ENCODE measurements at places on chromosomes 11 and 22.
A peak's percentile ranks its signal among the peaks of the same experiment; 100 is the strongest.

DNA sequence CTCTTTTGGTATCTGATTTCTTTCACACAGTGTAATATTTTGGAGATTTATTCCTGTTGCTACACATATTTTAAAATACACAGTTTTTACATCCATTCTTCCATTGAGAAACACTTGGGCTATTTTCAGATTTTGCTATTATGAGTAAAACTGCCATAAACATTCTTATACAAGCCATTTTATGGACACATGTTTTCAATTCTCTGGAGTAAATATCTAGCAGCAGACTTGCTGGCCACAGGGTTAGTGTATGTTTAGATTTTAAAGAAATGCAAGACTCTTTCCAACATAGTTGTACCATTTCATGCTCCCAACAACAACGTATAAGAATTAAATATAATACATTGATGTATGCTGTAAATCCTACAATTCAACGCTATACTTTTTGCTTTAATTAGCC is 360.8 kb upstream of the PITPNB start:
- H3K36me3 ChIP-seq, result 0 out of 2 replicates have a peak, but pooled peaks cover 4% of the 10 kb centered on the region
- H3K27me3 ChIP-seq, result no peaks in the 10 kb centered on the region
- no peak overlapping the region for H3K4me3 ChIP-seq
- H3K4me1 ChIP-seq, result peaks cover 25% of the 10 kb centered on the region

- H3K27ac ChIP-seq, result peak overlapping the region; percentile 79
- no peaks in the 10 kb centered on the region for H3K27me3 ChIP-seq
- H3K4me1 ChIP-seq, result peaks cover 4% of the 10 kb centered on the region
- no peak for DNase-seq
- H3K36me3 ChIP-seq, result no peaks in the 10 kb centered on the region
These were observed 789 bp upstream of the POLA2 start for GRCh38 chr11:65260756-65261590.

DNA sequence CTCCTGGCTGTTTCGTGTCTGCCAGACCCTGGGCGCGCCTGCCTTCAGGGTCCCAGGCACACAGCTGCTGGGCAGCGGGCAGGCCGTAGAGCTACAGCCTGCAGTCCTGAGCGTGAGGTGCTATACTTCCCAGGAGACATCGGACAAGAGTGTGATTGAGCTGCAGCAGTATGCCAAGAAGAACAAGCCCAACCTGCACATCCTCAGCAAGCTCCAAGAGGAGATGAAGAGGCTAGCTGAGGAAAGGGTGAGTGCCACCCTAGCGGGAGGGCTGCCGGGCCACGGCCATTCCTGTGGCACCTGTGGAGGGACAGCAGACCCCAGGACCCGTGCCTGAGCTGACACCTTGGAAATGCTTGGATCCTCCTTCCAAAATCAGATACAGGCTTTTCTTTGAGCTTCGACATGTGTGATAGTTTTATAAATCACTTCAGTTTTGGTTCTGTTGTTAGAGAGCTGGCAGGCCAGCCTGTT is 7.1 kb upstream of the RANBP1 start:
- H3K36me3 ChIP-seq, result peaks cover 12% of the 10 kb centered on the region
- H3K4me3 ChIP-seq, result no peak overlapping the region
- no peak for DNase-seq
- no peaks in the 10 kb centered on the region for H3K27me3 ChIP-seq

DNA sequence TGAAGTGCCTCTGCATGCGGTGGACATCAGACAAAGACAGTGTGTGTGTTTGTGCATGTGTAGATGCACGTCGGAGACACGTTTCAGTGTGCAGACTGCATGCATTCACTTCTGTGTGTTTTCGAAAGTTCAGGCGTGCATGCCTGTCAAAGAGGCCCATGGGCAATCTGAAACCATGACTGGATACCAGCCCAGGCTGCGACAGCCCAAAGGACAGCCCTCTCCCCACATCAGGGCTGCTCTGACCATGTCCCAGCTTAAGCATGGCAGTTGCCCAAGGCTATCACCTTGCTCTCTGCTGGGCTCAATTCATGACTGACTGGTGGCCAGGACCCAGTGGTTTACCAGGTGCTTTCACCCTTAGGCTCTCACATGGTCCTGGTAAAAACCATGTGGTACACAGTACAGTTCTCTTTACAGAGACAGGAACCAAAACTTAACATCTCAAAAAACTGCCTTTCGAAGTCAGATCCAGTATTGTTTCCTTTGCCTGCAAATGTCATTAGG is 423.7 kb upstream of the CADM1 start:
- H3K36me3 ChIP-seq, result no peaks in the 10 kb centered on the region
- no peaks in the 10 kb centered on the region for H3K4me1 ChIP-seq
- no peak overlapping the region for H3K27ac ChIP-seq

- H3K27me3 ChIP-seq, result no peaks in the 10 kb centered on the region
- DNase-seq, result no peak
- H3K36me3 ChIP-seq, result no peaks in the 10 kb centered on the region
- peaks cover 13% of the 10 kb centered on the region for H3K4me1 ChIP-seq
- no peak overlapping the region for H3K4me3 ChIP-seq
These were observed 100.3 kb downstream of the FAT3 start for GRCh38 chr11:92324890-92325289.

DNA sequence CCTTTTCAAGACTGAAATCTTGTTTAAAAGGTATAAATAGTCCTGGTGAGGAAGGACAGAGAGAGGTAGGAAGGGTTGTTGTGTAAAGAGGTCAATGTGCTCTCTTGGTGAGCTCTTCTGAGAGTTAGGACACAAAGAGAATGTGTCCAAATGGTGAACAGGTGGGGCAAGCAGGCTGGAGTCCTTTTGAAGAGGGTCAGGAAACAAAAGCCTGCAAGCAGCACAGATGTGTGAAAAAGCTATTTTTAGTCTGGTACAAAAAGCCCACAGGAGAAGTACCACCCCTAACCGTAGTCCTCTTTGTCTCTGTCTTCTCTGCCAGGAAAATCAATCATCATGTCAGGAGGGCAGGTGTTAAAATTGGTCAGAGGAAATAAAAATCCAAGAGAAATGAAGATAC is 54.4 kb upstream of the SYN3 start:
- H3K27ac ChIP-seq, result no peak overlapping the region
- no peak for DNase-seq
- no peaks in the 10 kb centered on the region for H3K36me3 ChIP-seq
- no peak overlapping the region for H3K4me3 ChIP-seq
